ENCODE measurements at places on chromosomes 2 and 18.

DNA sequence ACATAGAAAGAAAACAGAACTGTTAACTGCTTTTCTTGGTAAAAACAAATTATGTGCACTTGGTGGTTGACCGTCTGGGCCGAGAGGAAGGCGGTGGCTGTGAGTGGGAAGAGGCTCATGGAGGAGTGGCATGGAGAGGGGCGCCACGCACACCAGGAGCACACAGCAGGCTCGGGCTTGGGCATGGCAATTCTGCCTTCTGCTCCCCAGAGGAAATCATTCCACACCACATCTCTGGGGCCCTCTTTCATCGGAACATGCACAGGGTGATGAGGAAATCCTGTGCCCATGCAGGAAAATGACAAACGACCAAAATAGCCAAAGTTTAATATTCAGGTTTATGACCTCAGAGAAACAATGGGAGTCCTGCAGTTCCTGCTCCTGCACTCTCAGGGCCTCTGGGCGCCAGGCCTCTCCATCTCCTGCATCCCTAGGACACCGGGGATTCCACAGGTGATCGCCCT is 26.4 kb downstream of the WDFY1 start:
- no peak for DNase-seq

DNA sequence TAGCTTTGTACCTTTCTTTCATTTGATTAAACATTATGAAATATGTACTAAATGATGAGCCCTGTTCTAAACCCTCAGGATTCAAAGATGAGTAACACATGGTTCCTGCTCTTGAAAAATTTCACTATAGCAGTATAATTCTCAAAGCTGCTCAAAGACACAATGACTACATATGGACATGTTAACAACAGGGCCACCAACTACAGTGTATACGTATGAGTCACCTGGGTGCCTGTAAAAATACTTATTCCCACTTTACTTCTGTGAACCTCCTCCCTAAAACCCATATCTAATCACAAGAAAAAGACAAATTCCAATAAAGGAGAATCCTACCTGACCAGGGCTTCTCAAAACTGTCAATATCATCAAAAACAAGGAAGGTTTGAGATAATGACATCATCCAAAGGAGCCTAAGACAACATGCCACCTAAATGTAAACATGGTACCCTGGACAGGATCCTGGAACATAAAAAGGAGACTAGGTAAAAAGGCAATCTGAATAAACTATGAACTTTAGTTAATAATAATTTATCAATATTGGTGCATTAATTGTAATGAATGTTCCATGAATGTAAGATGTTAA is 84.7 kb downstream of the FAM161A start:
- DNase-seq = no peak

GRCh38 chr18:25305584-25305983 is 46.4 kb downstream of the ZNF521 start:
- no peak for DNase-seq

DNA sequence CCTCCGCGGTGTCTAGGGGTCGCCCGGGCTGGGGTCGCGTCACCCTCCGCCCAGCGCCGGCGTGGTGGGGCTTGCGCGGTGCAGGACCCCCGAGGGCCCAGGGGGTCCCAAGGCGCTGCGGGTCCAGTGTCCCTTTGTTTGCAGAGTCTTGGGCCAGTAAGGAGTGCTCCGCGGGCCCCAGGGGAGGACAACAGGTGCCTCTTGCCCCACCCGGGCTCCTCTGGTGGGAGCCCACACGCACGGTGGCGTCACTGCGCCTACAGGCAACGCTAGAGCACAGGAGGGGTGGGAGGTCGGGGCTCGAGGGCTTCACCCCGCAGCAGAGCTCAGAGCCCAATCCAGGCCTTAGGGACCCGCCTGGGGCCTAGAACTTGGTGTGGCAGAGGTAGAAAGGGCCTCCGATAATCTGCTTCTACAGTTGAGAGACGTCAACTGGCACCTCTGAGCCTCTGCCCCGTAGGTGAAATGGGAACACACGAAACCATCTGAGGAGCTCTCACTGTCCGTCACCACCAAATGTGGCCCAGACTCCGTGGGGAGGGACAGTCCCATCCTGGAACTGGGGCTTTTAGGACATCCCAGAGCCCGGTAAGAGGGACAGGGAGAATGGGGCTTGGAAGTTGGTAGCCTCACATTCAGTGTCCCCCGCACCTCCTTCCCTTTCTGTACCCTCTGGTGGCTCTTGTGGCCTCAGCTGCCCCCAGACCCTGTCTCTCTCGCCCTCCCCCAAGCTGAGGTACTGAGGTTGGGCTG is 1.4 kb downstream of the ARID5A start:
- DNase-seq = no peak

- DNase-seq = no peak
Measured at GRCh38 chr2:202051499-202052161, 18.0 kb downstream of the FZD7 start.

- DNase-seq = no peak
Measured at GRCh38 chr2:140234116-140234515, 1453.9 kb upstream of the NXPH2 start.

- no peak for DNase-seq
Measured at GRCh38 chr2:95007822-95008221, 17.7 kb upstream of the MAL start.

DNA sequence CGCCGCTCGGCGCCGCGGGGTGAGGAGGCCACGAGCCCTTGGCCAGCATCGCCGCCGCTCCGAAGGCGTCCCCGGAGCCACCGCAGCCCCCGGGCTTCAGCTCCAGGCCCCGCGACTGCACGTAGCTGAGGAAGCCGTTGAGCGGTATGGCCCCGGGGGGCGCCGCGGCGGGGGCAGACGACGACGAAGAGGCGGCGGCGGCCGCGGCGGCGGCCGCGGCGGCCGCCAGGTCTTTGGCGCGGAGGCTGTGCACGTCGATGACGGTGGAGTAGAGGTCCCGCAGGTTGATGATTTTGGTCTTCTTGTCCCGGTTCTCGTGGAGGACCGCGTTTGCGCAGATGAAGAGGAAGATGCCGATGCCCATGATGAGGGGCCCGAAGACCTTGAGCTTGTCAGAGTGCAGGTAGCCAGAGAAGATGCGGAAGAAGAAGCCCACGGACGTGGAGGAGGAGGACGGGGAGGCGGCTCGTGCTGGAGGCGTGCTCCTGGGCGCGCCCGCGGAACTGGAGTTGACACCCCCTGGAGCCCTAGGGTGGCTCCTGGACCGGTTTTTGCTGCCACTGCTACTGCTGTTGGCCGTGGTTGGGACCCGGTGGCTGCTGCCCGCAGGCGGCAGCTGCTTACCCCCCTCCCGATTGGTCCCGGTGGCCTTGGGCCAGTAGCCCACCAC is 4.0 kb downstream of the TMEM200C start:
- no peak for DNase-seq

DNA sequence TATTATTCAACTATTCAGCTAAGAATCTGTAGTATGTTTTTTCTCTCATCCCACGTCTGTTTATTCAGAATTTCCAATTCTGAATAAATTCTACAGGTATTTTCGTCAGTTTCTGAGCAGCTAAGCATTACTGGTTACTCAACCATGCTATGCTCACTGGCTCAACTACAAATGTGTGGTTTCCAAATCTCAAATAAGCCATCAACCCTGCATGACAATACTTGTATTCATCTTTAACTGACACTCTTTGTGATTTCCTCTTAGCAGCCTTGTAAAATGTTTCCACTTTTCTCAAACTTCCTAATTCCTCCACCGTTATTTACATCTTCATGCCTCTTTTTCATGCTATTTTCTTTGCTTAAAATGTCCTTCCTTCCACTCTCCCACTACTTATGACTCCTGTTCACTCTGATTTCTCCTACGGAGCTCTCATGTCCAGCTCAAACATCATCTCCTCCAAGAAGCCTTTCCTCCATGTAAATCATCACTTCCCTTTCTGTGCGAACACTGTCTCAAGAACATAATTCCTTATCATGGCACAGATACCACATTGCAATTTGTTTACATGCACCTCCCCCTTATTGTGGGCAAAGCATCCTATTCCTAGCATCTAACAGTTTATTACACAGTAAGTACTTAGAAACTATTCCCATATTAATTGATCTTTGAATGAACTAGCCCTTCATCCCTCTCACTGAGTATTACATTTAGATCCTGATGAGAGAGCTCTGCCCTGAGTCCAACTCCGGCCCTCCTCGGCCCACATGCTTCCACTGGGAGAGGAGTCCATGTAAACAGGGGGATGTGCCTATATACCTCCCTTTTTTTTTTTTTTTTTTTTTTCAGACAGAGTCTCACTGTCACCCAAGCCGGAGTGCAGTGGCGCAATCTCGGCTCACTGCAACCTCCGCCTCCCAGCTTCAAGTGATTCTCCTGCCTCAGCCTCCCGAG is 10.5 kb downstream of the CCDC88A start:
- DNase-seq = no peak

DNA sequence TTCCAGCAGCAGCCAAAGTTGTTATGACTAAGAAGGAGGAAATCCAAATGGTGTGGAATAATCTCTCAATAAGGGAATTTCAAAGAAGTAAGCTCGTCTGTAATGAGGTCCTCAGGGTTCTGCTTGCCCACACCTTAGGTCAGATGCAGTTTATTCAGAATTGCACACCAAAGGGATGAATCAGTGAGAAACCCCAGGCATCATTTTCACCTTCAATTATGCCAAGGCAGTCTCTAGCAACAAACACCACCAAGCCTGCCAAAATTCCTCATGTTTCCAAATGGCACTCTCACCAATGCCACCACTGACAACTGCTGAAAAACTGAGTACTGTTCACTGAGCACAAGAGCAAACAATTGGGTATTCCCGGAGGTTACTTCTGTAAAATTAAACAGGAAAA is 43.6 kb downstream of the KCNG3 start:
- DNase-seq = no peak

DNA sequence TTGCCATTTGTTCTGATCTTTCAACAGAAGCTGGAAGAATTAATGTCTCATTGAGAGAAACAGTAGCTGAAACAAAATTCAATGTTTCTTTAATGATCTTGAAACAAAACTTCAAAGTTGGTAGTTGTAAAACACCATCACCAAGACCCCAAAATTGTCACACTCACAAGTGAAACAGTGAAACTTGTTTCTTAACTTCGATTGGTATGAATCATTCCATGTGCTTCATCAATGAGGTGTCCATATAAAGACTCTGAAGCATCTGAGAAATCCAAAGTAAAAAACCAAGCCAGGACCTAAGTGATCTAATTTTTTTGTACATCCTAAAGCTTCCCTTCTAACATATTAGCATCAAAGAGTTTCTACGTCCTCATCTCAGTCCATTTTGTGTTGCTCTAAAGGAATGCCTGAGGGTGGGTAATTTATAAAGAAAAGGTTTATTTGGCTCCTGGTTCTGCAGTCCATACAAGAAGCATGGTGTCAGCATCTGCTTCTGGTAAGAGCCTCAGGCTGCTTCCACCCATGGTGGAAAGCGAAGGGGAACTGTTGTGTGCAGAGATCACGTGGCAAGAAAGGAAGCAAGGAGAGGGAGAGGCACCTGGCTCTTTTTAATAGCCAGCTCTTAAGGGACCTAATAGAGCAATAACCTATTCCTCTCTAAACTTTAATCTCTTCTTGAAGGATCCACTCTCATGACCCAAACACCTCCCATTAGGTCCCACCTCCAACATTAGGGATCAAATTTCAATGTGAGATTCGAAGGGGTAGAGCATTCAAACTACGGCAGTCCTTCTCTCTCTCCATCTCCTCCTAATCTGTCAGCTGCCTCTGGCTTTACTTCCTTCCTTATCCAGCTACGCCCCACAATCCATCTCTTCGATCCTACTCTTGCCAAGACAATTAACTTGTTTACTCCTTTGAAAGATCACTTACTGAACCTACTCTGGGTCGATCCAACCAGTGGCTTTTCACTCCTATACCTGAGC is 20.7 kb upstream of the TLK1 start:
- no peak for DNase-seq

DNA sequence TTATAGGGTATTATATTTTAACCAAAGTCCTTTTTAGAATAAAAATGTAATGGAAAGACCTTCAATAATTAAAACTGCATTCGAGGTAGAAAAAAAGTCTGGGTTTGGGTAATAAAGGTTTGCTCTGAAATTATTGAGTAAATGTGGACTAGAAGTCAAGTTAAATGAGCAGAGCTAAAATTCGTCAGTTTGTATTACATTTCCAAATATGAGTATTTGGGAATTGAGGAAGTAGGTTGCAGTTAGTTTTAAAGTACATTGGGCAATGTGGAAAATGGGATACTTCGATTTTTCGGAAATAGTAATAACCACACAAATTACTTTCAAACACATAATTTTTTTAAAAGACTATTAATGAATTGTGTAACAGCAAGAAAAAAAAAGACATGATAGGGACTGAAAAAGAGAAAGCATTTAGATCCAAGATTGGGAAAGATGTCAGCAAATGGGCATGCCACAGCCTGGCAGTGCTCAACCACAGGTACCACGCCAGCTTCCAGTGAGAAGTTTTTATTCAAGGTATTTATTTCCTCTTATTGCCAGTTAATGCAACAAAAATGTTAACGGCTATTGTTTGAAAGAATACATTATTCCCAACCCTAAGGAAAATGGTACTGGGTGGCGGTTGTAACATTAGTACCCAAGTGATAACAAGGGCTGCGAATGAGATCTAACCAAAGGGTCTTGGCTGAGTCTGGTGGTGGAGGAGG is 50.0 kb downstream of the TTC39C start:
- no peak for DNase-seq

- no peak for DNase-seq
Measured at GRCh38 chr2:72271276-72271614, 123.6 kb upstream of the CYP26B1 start.

GRCh38 chr2:240341064-240341463 is 94.4 kb upstream of the GPC1 start:
- no peak for DNase-seq

GRCh38 chr2:85797921-85798320 is 44.1 kb downstream of the ATOH8 start:
- DNase-seq = no peak

- DNase-seq = no peak
Measured at GRCh38 chr2:794554-795241, 117.5 kb upstream of the TMEM18 start.

DNA sequence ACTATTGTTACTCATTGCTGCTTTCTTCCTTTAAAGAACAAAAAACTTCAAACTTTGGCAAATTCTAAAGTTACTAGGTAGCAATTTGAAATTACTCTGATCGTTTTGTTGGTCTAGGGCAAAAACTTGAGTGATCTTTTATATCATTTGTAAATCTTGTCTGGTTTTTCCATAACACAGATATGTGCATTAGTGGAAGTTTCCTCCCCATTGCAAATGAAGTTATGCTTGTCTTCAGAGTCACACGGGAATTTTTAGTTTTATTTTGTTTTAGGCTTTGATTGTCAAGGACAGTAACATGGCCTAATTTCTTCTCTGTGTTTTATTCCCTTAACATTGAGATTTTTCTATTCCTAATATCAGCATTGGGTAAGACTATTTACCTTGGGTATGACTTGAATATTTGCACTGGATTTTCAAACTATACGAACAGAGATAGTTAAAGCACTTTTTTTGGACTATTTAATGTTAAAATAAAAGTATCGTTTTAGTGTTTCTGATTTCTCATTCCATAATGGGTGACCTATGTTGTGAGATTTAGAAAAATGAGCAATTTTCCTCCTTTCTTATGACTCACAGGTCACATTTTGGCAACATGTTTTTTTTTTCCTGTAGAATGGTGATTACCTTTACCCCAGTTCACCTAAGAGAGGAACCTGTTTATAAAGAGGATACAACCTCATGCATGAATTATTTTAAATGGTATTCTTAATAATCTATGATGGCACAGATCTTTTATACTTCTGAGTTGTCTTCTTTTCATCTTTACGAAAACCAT is 65.0 kb downstream of the BABAM2 start:
- no peak for DNase-seq

Data from LNCaP clone FGC (cell line).